ENCODE measurements at places on chromosomes 7 and 10. TPM values are rescaled to one million over a fixed set of nuclear protein-coding genes. Genes with fewer than 3 reads are reported as not detected.

- no peaks in the 10 kb centered on the region for H3K4me1 ChIP-seq
- no peak overlapping the region for H3K27ac ChIP-seq
- DNase-seq, result no peak
- H3K4me3 ChIP-seq, result no peak overlapping the region
Observed at GRCh38 chr7:111364413-111364812, 197.9 kb downstream of the IMMP2L start.

- no peak for DNase-seq
- H3K36me3 ChIP-seq, result no peaks in the 10 kb centered on the region
Observed at GRCh38 chr10:3321123-3321522, 148.5 kb upstream of the PITRM1 start.

DNA sequence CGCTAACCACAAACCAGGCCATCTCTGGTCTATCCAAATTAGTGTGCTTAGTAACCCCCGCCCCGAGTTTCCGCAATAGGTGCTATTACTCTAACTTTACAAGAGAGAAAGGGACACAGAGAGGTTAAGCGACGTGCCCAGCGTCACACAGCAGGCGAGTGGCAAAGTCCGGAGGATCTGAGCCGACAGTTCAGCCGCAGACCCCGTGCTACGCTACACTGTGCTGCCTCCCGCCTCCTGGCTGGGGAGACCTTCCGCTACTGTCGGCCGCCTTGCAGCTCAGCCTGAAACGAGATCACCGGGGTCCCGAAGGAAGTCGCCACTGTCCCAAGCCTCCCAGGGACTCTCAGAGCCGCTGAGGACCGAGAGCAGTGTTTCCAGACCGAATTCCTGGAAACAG, 799 bp downstream of the INTS1 start:
- H3K4me1 ChIP-seq, result peaks cover 23% of the 10 kb centered on the region
- no peak for DNase-seq
- peak overlapping the region; percentile 90 for H3K4me3 ChIP-seq
- H3K36me3 ChIP-seq, result no peaks in the 10 kb centered on the region
- no peaks in the 10 kb centered on the region for H3K27me3 ChIP-seq
- peak overlapping the region; percentile 81 for H3K27ac ChIP-seq

GRCh38 chr7:19248681-19249080, 103.5 kb upstream of the FERD3L start:
- DNase-seq, result no peak
- no peak overlapping the region for H3K27ac ChIP-seq
- H3K4me1 ChIP-seq, result no peaks in the 10 kb centered on the region
- H3K36me3 ChIP-seq, result no peaks in the 10 kb centered on the region

LLCFC1 gene
- total RNA-seq, result not detected

CYP3A4 gene
- not detected for total RNA-seq
